ENCODE measurements at places on chromosomes 13 and 19.

- DNase-seq, result no peak
These were observed 340.7 kb downstream of the MTUS2 start for GRCh38 chr13:29160862-29161261.

- DNase-seq, result no peak
These were observed 3.4 kb downstream of the TMEM145 start for GRCh38 chr19:42316223-42317211.

GRCh38 chr19:3057275-3057714, 5.0 kb downstream of the TLE5 start:
- DNase-seq, result no peak

- DNase-seq, result peak; percentile 30
These were observed 5.1 kb downstream of the NOTCH3 start for GRCh38 chr19:15195371-15196334.

DNA sequence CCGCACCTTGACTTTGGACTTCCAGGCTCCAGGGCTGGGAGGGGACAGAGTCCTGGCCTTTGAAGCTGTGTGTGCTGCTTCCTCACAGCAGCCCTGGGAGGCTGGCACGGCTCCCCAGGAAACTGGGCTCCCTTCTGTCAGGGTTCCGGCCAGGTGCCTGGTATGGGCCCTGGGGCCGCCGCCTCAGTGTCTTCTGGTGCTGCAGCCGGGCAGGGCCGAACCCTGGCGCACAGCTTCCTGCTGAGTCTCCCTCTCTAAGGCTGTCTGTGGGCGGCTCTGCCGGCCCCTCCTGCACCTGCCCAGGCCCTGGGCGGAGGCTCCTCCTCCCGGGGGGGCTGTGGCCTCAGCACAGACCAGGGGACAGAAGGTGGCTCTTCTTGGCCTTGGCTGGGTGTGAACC, 32.4 kb downstream of the GPX4 start:
- DNase-seq, result no peak

GRCh38 chr19:35293363-35293739, 1.4 kb downstream of the MAG start:
- no peak for DNase-seq

GRCh38 chr19:46975925-46976782, 43.5 kb upstream of the NPAS1 start:
- no peak for DNase-seq

DNA sequence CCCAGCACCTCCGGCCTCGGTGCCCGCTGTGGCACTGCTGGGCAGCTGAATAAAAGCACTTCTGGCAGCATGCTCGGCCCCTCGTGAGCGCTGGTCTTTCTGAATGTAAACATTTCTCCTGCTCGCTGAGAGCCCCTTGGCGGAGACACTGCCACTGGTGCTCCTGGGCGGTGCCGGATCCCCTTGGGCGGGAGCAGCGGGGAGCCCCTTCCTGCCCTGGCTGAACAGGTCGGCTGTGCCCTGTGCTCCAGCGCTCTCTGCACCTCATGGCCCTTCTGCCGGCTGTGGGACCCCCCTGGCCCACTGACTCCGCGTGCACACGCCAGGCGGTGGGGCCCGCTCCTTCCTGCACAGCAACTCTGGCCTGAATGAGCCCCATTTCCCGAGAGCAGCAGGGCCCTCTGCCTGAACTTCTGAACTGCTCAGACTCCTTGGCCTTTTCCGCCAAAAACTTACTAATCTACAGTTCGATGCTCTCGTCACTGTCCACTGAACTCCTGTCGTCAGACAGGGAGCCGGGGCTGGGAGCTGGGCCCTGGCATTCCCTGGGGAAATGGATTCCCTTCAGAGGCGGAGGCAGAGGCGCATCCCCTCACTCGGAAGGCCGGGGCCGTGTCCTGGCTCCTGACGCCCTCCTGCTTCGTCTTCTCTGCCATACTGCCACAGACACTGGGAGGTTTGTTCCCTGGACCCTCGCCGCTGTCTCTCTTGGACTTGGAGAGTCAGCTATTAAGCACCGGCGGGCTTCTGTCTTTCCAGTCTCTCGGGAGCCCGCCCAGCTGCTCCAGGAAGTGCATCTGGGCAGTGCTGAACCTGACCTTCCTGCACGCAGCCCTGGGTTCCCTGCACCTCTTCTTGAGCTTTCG, 14.2 kb downstream of the RB1 start:
- DNase-seq, result no peak

DNA sequence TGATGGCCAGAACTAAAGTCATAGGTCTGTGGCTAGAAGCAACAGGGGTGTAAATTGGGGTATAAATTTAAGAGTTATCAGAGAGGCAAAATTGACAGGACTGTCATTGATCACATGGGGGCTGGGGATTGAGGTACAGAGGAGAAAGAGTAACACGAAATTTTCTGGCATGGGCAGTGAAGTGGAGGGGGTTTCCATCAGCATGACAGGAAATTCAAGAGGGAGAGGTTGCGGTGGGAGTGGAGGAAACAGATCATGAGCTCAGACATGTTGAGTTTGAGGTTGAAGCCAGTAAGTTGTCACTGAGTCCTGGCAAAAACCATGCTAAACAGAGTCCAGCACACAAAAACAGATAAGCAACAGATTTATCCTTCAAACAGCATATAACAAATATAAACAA, 192.1 kb upstream of the TSC22D1 start:
- DNase-seq, result no peak

DNA sequence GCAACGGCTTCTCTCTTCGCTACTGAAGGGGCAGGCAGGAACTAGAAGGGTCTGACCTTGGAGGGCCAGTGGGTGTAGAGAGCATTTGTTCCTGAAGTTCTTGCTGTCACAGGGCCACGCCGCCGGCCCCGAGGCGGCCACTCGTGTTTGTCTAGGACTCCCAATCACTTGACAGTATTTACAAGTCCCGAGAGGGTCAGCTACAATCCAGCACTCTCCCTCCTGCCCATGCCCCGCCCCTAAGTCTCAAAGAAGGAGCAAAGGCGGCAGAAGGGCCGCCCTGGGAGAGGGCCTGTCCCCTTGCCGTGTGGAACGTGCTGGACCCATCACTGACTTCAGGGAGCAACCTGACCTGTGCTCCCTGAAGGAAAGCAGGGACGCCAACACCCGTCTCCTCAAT, 118.5 kb downstream of the STK24 start:
- DNase-seq, result no peak

GRCh38 chr13:76725211-76725610, 161.0 kb downstream of the KCTD12 start:
- DNase-seq, result no peak

DNA sequence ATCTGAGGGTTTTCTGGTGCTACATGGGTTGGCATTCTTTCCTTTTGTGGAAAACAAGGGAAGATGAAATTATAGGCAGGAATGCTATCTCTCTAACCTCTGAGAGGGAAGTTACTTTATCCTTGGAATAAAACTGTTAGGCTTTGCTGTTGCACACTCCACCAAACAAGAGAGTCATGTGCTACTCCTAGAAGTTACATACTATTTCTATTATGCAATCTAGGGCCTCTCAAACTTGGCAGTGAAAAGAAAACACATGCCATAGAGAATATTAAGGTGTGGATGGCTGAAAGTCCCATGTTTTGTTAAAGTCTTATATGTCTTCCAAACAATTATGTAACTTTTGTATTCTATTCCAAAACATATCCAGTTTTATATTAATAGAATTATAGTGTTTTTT, 367.9 kb downstream of the SLC7A1 start:
- DNase-seq, result no peak

GRCh38 chr13:94056362-94056990, 423.0 kb downstream of the DCT start:
- no peak for DNase-seq

GRCh38 chr13:28494504-28494777, 487 bp downstream of the FLT1 start:
- no peak for DNase-seq

DNA sequence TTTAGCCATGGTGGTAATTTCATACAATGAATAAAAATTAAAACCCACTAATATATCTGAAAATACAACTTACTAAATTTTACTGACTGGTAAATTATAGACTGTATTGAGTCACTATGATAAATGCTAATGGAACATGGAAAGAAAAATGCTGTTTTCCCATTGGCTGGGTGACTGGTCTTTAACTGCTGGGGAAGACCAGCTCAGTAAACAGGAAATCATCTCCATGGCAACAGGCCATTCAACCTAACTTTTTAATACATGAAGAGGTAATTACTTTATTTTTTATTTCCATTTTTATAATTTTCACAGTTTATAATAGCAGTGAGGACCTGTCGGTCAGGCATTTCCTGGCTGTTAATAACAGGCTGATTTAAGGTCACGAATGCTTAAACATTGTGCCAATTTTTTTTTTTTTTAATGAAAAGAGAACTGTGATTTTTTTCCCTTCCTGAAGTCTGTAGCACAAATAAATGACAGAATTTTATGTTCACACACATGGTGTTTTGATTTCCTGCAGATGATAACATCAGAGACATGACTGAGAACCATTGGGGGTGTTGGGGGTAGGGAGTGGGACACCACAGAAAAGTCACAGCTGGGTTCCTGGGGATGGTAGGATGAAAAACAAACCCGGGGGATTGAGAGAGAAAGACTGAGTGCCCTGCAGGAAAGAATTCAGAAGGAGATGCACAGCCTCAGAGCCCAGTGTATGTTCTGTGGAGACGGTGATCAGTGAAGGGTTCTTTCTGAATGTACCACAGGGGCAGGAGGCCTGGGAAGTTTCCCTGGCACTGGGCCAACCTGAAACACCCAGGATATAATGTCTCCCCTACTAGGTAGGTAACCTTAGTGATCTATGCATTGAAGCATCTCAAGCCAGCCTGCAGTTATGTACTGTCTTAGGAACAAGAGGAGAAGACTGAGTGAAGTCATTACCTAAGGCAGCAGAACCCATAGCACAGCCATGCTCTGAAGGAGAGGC, 297.1 kb downstream of the COG6 start:
- DNase-seq, result no peak

GRCh38 chr13:63625869-63626268, 2210.2 kb upstream of the PCDH20 start:
- DNase-seq, result no peak

DNA sequence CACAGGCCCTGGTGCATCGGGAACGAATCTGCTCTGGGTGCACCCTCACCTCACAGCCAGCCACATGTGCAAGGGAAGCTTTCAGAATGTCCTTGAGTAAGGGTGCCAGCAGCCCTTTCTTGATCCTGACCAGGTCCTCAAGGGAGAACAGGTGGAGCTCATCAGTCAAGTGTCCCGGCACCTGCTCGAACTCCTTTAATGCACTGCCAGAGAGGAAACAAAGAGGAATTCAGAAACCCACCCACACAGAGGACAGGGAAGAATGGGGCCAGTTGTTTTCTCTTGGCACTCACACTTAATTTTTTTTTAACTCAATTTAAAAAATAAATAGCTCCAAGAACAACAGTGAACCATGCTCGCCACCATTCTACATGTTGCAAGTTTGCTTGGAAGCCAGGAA, 41.7 kb downstream of the RUBCNL start:
- peak; percentile 13 for DNase-seq

DNA sequence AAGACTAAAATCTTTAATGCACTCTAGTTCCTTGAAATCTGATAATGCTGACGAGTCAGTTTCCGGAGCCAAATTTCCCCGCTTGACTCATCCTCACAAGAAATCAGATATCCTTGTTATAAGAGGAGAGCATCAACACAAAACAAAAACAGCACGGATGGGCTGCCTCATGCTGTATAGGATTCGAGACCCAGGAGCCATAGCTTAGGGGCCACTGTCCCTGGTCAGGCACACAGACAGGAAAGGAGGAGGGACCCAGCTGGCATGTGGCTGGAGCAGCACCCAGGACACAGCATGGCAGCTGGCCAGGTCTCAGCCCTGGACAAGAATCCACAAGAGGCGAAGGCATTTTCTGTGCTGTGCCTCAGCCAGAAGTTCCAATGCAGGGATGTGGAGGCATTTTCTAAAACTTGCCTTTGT, 110.2 kb upstream of the SPATA13 start:
- no peak for DNase-seq

DNA sequence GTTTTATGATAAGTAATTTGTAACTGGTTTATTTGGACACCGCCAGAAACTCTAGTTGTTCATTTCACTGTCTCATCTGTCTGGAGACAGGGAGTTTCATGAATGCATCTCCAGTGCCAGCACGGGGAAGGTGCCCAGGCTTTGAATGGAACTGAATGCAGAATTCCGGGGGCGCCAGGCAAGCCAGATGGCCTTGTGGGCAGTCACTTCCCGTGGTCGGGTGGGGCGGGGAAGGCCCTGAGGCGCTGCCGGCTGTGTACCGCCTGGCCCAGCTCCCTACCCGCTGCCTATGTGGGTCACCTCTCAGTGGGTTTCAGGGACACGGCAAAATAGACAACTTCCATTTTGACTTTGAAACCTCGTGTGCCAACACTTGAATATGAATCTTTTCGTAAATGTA, 28.8 kb upstream of the MCF2L start:
- no peak for DNase-seq

- no peak for DNase-seq
These were observed 5.0 kb upstream of the SPRY2 start for GRCh38 chr13:80345771-80346510.

GRCh38 chr13:79675931-79676660, 195.1 kb downstream of the NDFIP2 start:
- DNase-seq, result no peak

DNA sequence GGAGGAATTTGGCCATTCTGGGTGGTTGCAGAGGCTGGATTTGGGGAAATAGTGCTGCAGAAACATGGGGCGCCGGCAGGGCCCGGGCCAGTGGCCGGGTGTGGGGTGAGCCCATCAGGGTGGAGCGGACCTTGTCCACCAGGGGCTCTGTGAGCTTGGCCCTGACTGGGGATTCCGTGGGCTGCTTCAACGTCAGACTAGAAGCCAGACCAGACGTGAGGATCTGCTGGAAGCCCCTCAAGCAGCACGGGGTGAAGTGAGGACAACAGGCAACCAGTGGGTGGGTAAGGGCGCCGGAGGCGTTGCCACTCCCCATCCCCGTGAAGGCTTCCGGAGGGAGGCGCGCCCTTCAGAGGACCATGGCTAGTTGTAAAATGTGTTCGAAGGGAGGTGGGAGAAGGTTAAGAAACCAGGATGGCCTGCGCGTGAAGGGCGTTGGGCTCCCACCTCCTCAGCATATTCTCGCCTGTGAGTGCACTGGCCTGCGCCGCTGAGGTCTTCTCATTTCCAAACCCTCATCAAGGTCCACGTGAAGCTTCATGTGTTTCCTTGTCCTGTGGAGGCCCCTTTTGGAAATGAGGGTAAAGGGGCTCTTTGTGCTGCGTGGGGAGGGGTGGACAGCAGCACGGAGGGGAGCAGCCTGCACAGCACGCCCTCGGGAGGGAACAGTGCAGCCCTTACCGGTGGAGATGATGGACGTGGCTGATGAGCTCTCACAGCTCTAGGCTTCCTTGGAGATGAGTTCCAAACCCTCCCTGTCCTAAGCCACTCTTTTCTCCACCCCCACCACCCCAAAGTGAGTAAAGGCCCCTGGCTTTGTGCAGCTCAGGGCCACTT, 8.3 kb downstream of the TEX29 start:
- DNase-seq, result no peak

GRCh38 chr19:19276386-19276785, 3.3 kb upstream of the TM6SF2 start:
- no peak for DNase-seq

GRCh38 chr19:15216363-15216762, 15.6 kb upstream of the NOTCH3 start:
- DNase-seq, result no peak

GRCh38 chr19:18736415-18737336, 53.2 kb downstream of the CRTC1 start:
- no peak for DNase-seq

- no peak for DNase-seq
These were observed 56.9 kb downstream of the ZNF726 start for GRCh38 chr19:23971598-23971997.

- DNase-seq, result no peak
These were observed 2.8 kb upstream of the CDC37 start for GRCh38 chr19:10406191-10406590.
